Activated T-cell treated with anti-CD3 and anti-CD28 coated beads for 1 hour (primary cell): ENCODE measurements at places on chromosomes 2 and 18.

GRCh38 chr2:16861530-16861929, 195.9 kb upstream of the CYRIA start:
- DNase-seq = no peak

GRCh38 chr2:174618179-174618578, 20.6 kb upstream of the WIPF1 start:
- no peak for DNase-seq

DNA sequence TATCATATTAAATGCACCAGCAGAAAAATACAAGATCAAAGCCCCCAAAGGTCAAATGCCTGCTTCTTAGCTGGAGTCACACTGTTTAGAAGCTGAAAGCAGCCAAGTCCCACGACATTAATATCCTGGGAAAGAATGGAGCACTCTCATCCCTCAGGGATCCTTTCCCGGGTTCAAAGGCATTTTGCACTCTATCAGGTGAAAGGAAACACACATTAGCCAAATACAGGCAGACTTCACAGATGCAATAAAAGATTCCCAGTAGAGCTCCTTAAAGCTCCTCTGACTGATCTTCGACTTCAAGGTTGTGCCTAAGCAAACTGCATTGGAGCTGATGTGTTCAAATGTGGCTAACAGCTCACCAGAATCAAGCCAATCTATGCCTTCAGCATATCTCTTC, 158.4 kb downstream of the RNF152 start:
- DNase-seq = no peak

DNA sequence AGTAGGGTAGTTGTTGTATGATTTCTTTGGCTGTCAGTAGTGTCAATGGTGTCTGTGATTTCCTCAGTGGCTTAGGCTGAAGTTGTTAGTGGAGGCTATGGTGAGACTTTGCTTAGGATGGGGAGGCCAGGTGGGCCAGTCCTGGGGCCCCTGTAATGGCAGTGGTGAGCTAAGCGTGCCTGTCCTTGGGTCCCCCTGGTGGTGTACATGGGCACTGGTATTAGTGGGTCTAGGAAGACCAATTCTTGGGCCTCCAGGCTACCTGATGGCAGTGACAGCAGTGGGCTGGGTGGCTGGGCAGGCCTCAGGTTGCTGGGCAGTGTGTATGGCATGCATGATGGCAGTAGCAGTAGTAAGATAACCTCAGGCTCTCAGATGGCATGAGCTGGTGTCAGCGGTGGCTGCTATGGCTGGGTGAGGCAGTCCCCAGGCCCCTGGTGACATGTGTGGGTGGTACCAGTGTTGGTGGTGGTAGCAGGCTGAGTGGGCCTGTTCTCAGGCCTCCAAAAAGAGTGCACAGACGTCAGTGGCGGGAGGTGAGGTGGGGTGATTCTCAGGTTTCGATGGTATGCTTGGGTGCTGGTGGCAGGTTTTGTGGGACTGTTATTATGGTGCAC, 103.2 kb downstream of the KLHL14 start:
- DNase-seq = no peak

DNA sequence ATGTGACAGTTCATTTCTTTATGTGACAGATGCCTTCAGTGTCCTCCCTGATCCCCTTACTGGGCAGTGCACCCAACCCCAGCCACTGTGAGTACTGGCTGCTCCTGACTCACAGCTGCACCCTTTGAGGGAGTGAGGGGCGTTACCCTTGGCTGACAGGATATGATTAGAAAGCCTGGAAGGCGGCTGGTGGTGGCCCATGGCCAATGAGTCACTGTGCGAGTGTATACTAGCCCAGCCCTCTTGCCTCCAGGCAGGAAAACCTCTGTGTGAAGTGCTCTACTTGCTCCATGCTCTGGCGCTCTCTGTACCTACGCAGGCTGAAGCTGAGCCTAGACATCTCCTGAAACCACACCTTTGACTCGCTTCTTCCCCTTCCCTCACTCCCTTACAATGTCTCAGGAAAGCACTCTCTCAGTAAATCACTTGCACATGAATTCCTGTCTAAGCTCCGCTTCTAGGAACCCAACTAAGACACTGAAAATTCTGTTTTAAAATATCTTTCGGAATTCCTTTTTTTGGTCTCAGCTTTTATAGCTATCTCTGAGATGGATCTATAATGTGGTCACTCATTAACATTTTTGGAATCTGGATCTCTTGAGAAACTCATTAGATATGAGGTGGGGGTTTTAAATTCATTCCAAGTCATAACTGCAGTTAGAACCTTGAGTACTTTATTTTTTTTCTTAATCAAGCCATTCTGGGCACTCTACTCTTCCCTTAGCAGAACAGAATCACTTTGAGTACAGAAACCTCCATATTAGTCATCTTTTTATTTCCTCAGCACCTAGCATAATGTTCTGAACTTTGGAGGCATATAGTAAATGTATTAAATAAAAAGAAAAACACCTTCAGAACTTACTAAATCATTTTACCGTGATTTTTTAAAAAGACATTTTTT, 25.3 kb upstream of the STAM2 start:
- DNase-seq = no peak

- DNase-seq = no peak
Measured at GRCh38 chr2:2793514-2793913, 462.4 kb upstream of the MYT1L start.

DNA sequence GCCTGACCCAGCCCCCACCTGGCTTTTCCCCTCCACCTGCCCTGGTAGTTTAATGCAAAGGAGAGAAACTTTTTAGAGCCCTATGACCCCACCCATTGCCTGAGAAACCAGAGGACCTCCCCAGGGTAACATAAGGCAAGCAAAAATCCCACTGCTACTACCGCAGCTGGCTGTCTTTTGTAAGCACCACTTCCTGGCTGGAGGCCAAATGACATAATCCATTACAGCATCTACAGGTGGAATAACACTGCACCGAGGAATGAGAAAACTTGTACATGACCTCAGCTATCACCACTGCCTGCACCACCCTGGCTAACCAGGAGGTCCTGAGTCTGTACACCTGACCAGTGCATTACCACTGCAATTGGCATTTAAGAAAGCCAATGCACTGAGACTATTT, 149.6 kb upstream of the GALNT5 start:
- no peak for DNase-seq

- DNase-seq = no peak
Measured at GRCh38 chr2:180983468-180984242, 3.2 kb downstream of the UBE2E3 start.

DNA sequence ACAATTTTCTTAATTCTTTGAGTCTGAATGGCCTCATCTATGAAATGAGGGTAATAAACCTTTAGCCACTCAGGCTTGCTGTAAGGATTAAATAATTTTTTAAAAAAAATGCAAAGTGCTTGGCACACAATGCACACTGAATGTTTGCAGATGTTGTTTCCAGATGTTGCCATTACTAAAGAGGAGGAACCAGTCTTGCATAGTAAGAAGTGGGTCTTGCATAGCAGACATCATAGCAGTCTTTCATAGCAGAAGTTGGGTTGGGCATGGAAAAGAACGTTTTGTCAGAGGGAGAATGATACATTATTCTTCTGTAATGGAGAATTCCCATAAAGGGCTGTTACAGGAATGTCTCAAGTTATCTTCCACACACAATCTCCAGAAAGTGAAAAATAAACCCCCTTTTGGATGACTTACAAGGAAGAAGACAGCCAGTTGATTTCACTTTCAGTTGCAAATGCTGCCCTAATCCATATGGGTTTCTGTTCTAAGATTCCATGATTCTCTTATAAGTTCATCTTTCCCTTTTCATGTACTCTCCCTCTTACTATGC, 327.7 kb downstream of the SUCLG1 start:
- no peak for DNase-seq

GRCh38 chr18:32315881-32316280, 126.0 kb downstream of the MEP1B start:
- DNase-seq = no peak

DNA sequence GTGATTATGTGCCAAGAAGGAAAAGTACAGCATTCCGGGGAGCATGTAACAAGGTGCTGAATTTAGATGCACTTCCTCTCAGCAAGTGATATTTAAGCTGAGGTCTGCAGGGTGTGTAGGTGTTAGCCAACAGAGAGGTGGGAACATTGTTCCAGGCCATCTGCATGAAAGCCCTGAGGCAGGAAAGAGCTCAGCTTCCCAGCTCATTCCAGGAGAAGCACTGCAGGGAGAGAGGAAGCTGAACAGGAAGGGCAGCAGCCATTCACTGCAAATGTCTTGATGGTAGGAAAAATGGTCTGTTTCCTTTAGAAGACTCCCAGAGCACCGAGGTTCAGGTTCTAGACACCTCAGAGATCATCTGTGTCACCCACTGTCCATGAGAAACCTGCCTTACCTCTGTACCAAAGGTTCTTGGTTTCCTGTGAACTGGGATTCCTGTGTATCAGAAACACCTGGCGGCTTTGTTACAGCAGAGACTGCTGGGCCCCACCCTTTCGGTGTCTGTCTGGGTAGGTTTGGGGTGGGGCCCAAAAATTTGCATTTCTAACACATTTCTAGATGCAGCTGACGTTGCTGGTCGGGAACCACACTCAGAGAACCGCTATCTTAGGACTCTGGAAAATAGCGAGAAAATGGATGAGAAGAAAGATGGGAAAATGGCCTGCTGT, 84.0 kb downstream of the RTN4 start:
- no peak for DNase-seq

GRCh38 chr2:147297820-147298219, 547.0 kb upstream of the ACVR2A start:
- no peak for DNase-seq

GRCh38 chr18:34153711-34154110, 71.0 kb downstream of the NOL4 start:
- no peak for DNase-seq

DNA sequence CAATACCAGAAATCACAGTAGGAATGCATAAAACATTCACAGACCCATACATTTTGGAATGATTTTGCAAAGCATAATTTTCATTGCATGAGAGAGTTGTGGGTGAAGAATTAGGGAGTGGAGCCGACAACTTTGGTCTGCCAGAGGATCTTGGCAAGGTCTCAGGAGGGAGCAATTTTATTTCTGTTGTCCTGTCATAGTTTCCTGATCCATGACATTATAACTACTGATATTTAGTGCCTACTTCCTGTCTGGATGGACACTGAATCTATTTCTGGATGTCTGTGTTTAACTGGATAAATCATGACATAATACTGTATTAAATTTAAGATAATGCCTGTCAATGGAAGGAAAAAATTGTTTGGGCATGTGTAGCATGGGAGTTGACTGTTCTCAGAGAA, 2.4 kb downstream of the ITGA4 start:
- no peak for DNase-seq

DNA sequence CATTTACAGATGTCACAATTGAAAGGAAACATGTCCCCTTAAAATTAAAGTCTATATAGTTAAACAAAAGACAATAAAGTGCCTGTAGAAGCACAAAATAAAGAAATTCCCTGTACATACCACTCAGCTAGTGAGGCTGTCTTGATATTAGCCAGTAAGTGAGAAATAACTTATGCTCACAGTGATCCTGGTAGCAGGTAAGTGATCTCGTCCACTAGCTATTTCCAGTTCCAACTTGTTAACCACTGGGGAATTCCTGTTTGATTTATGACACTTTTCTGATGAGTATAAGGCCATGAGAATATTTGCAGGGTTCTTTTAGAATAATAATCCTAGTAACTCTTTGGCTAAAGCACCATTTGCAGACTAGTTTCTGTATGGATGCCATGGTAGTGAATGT, 127.9 kb upstream of the PGAP1 start:
- DNase-seq = no peak

DNA sequence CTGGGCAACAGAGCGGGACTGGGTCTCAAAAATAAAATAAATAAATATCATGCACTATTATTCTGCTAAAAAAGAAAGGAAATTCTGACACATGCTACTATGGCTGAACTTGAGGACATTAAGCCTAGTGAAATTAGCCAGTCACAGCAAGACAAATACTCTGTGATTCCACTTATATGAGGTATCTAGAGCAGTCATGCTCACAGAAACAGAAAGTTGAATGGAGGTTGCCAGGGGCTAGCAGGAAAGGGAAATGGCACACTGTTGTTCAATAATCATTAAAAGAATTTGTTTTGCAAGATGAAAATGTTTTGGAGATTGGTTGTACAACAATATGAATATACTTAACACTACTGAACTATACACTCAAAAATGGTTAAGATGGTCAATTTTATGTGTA, 60.8 kb downstream of the NCKAP1 start:
- no peak for DNase-seq

DNA sequence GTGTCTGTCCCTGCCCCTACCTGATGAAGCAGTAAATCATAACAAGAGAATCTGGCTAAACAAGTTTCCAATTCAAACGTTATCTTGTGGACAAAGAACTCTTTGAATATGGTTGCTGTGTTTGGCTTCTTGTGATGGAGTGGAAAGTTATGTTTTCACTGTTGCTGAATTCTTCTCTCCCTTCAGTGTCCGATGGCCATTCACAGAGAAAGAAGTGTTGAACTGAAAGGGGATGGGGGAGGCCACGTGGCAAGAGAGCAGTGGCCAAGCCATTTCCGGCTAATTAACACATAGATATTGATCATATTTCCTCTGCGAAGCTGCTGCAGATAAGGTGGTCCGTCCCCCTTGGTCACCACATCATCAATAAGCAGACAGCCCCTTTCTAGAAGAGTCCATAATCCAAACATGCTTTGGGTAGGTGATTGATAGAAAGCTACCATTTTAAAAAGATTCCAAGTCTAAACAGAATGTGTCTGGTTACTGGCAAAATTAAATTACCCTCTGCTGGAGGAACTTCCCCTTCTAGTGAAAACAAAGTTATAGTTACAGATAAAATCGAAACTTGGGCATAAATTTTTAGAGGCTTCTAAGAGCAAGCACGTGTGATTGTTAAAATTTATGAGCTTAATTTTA, 36.9 kb upstream of the FZD7 start:
- no peak for DNase-seq

GRCh38 chr18:2223449-2223848, 347.9 kb downstream of the METTL4 start:
- DNase-seq = no peak

GRCh38 chr2:158346032-158346431, 110.5 kb downstream of the CCDC148 start:
- DNase-seq = no peak

DNA sequence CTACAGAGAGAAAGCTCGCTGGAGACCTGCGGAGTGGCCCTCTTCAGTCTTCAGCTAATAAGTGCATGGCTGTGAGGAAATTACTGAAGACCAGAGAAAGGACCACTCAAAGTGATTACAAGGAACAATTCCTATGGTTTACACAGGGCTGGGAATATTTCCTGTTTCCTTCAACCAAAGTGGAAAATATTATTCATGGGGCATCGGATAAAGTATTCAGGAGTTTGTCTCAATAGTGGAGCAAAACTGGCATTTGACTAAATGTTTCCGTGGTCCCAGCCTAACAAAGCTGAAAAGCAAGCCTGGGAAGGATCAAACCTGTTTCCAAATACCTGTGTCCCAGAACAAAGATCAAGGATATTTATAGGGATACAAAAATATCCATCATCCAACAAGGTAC, 32.0 kb upstream of the CNGA3 start:
- DNase-seq = no peak
